GM12865 (cell line): ENCODE measurements at places on chromosomes 2 and 18.

- peak; percentile 63 for DNase-seq
Measured at GRCh38 chr2:162890690-162891311, 52.2 kb upstream of the KCNH7 start.

- DNase-seq: peak; percentile 94
Measured at GRCh38 chr2:230416061-230416721, at the start of gene SP100. SP100 (plus strand) TSS chr2:230416201; CDS start chr2:230416297, 96 bp downstream.

- DNase-seq: no peak
Measured at GRCh38 chr2:201983174-201983573, 50.5 kb upstream of the FZD7 start.

- no peak for DNase-seq
Measured at GRCh38 chr2:223282221-223282620, 230.2 kb downstream of the KCNE4 start.

DNA sequence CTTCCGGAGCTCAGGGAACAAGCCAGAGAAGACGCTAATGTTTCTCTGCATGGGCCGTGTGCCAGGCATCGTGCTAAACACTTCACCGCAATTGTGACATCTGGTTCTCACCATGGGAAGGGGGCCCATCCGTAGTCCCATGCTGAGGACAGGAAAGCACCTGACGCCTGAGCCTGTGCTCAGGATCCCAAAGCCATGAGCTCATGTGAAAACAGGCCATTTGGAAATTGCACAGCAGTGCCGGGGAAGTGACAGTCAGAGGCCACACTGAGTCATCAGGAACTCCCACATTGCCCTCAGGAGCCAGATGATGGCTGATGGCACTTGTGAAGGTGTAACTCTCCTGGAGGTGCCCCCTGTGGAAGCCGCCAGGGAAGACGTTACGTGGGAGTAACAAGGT lies 141.0 kb downstream of the INHBB start:
- DNase-seq: no peak

DNA sequence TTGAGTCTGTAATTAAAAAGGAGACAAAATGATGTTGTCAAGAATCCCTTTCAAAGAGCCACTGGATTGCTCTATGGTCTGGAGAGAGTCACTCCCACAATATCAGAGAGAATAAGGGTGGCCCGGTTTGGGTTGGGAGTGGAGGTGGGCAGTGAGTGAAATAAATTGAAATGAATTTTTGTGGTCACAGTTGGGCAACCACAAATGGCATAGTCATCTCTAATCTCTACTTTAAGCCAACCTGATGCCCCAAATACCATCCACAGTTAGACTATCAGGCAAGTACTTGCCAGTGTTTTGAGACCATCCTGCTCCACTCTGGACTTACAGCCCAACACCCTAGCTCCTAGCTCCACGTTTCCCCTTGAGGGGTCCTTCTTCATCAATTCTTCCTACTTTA lies 559.7 kb downstream of the BCL11A start:
- DNase-seq: no peak

- DNase-seq: no peak
Measured at GRCh38 chr2:99905636-99906035, 236.8 kb downstream of the AFF3 start.

- DNase-seq: no peak
Measured at GRCh38 chr2:237717366-237718276, 81.0 kb upstream of the RBM44 start.

DNA sequence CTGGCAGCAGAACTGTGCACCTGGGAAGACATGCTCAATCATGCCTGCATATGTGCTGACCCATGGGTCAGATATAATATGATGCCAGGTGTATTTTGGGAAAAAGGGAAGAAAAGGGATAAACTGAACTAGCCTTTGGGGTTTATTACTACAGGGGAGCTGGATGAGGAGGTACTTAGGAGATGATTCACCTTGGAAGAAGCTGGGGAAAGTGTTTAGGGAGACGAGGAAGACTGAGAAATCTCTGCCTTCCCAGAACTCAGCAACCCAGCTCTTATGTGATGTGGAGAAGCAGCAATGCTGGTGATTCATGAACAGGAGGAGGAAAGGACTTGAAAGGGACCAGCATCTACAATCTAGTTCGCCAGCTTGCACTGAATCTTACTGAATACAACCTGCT lies 110.2 kb downstream of the BARD1 start:
- no peak for DNase-seq

DNA sequence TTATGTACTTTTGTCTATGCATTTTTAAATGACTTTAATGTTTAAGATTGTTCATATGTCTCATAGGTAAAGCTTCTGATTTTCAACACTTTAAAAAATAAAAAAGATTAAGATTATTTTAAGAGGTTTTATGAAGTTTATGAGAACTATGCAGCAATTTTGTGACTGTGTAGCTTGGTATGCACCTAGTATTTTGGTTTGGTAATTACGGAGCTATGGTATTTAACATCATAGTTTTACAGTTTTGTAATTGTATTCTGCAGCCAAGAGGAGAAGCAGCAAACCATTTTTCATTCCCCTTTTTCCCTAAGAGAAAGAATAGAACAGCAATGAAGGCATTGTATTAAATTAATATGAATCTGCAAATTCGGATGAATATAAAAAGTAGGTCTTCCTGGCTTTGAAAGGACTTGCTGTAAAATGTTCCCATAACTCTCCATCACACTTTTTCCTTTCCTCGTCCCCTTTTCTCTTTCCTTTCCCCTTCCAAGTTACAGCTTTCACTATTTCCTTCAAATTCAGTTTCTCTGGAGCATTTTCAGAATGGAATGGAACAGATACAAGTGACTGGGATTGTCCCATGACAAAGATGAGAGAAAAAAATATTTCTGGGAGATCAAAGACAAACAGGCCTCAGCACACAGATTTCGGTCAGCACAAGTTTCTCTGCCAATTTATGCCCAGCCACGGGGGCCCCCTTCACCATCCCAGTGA lies 26.1 kb upstream of the PIEZO2 start:
- no peak for DNase-seq

GRCh38 chr2:231661422-231662027 lies 46.8 kb upstream of the PTMA start:
- no peak for DNase-seq

DNA sequence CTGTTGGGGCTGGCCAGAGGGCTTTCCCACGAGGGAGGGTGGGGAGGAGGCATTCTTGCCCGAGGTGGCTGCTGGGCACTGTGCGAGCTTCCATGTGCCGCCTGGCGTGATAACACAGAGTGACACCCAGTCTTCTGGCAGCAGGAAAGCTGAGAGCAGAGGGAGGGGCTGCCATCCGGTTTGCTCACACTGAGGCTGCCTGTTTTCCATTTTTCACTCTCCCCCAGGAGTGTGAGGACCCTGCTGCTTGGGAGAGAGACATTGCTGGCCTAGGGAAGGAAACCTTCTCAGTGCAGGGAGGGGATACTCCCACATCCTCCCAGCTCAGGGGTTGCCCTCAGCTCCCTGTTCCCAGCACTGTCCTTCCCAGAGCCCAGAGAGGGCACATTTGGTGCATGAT lies 73.1 kb downstream of the INHBB start:
- DNase-seq: no peak

- no peak for DNase-seq
Measured at GRCh38 chr2:205717175-205717846, 35.0 kb downstream of the NRP2 start.

DNA sequence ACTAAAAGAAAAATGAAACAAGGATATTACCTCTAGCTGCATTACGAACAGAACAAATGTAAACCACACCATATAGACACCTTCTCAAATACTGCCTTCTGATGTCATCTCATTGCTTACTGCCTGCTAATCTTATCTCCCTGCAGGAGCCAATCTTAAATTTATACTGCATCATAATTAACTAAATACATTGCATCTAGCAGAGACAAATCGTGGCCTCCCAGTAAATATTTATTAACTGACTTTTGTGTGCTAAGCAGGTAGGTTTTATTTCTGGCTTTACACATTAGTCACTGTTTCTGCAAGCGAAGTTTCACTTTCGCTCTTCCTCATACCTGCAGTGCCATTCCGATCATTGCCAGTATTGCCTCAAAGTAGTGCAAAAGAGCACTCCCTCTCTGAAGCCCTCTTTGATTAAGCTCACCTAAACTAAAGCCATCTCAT lies 67.5 kb downstream of the SPATS2L start:
- DNase-seq: peak; percentile 75

DNA sequence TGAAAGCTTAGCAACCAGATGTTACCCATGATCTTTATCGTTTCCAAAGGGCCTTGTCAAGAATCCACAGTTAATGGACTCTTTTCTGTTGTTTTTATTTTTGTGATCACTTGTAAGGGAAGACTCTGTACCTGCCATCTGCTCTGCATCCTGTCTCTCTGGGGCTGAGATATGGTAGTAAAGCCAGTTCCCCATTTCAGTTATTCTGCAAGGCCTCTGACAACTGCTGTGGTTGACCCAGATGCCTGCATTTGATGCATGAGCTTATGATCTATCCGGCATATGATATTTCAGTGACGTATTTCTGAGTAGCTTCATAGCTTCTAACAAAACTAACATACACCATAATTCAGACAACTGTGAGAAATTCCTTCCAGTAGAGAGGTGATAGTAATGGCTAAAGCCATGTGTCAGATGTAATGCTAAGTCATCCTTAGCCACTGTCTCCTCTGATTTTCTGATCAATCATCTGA lies 105.1 kb downstream of the TPO start:
- DNase-seq: no peak

DNA sequence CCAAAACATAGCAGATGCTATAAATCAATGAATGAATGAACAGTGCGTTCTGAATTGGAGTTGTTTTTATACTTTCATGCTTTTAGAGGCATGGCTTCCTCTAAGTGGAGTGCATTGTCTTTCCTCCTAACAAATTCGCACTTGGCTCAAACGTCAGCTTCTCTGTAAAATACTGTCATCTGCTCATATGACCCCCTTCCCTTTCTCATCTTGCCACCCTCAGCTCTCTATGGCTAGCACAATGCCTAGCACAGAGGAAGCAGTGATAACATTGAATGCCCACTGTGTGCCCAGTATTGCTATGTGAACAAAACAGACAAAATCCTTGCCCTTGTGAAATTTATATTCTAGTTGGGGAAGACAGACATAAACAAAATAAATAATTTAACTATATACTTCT lies 258.8 kb downstream of the MREG start:
- no peak for DNase-seq

DNA sequence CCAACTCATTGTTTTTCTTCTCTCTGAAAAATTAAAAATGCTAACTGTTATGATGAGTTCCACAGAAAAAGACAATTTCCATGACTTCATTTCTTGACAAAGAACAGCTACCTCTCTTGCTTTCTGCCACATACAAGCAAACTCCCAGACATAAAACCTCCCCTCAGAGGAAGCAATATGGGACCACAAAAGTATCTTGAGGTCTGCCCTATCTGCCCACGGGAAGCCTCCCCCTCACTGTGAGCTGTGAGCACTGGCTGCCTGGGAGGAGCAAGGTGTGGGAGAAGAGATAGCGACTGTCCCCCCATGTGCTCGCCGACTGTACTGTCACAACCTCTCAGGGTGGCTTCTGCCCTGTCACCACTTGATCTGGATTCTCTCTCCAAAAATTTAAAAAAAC lies 69.7 kb upstream of the NRP2 start:
- no peak for DNase-seq

DNA sequence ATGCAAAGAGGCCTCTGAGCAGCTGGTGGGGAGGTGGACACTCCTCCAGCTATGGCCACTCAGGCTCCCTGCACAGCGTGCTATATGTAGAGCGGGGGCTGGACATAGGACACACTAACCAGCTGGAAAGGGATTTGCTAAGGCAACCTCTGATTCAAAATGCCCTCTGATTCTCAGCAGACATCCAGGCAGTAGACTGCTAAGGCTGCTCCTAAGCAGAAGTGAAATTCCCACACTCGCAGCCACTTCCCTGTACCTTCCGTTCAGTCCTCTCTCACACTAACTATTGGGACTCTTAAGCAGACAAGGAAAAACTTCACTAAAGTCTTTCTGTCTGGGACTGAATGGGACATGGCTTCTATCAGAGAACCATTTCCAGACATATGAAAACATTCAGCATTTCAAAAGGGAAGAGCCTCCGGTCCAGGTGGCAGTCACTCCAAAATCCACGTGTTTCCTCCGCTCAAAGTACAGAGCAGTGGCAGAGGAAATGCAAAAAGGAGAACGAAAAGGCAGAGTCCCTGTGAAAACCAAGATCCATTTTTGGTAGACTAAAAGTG lies 265.8 kb downstream of the TTC32 start:
- DNase-seq: no peak

DNA sequence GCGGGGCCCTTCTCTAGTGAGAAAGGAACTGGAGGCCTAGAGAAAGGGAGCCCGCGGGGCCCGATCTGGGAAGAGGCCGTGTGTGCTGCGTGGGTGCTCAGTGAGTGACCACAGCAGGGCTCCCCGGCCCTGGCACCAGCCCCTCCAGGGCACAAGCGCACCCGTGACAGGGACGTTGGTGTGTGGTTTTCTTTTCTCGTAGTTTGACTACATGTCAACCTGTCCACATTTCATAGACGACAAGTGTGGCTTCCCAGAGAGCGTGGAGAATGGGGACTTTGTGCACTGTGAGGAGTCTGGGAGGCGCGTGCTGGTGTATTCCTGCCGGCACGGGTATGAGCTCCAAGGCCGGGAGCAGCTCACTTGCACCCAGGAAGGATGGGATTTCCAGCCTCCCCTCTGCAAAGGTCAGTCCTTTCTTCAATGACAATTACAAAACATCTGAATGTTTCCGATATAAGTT lies 83.1 kb downstream of the TPO start:
- no peak for DNase-seq

GRCh38 chr2:12856934-12857601 lies 140.3 kb downstream of the TRIB2 start:
- DNase-seq: peak; percentile 34

DNA sequence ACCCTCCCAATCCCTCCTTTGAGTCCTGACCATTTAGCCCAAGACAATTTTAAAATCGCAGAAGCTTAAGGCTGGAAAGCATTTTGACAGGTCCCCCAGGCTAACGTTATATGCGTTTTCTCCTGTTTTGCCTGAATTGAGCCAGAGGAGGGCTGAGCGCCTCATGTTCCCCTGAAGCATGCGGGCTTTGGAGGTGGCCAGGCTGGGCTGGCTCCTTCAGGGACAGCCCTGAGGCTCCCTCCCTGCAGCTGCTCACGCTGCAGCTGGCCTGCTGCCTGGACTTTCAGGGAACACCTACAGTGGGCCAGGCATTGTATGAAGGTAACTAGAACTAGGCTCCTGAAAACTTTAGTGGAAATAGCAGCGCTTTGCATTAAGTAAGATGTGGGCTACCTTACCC lies 179.2 kb downstream of the ACKR3 start:
- no peak for DNase-seq

GRCh38 chr2:191678437-191679100 lies 633 bp downstream of the NABP1 start:
- DNase-seq: peak; percentile 80

- no peak for DNase-seq
Measured at GRCh38 chr18:24170360-24170759, 31.5 kb downstream of the CABYR start.

- DNase-seq: no peak
Measured at GRCh38 chr2:15714609-15715008, 122.9 kb downstream of the DDX1 start.
